Smooth muscle cell of the brain vasculature (primary cell): ENCODE measurements at places on chromosomes 6 and 20.

DNA sequence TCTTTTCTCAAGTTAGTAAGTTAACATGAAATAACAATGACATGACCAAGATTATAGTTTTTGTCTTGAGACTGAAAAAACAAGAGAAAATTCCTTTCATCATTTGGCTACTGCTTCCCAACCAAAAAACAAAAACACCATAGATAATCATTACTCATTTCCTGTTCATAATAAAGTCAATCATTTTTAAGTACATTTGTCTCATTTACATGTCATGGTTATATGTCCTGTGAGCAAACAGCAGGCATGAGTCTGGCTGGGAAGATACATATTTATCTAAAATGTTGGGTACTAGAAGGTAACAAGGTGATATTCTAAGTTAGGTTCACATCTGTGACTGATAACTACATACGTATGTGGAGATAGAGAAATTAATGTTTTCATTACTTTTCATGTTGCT, 180.5 kb downstream of the ISM1 start:
- DNase-seq = no peak

- no peak for DNase-seq
Observed at GRCh38 chr6:106642476-106642875, 13.1 kb downstream of the QRSL1 start.

DNA sequence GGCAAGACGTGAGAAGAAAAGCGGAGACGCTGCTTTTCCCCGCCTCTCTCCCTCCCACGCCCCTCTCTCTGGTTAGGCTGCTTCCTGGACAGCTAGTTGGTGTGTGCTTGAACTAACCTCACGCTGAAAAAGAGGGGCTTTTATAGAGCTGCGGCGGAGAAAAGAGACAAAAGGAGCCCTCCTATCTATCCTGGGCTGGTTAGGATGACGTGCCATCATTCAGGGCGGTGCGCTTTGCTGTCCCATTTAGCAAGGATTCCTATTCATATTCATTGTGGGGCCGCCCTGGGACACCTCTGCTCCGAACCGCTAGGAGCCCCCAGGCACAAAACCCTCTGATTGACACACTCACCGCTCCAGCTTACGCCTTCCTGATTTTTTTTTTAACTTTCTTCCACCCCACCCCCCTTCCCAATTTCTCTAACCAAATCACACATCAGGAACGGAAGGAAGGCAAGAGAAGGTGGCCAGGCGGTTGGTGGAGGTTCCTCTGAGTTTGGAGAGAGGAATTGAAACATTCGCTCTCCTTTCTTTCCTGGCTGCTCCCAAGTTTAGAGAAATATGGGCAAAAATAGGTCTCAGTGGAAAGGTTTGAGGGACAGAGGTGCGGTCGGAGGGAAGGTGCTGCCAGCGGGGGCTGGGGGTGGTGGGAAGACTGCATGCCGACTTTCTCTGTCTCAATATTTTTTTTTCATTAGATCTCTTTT, at the start of gene OLIG3:
TSS of gene OLIG3 (minus strand) at position 114 of the 707 bp plus-strand sequence. CDS start 224 bp downstream, outside the sequence.
- no peak for DNase-seq

DNA sequence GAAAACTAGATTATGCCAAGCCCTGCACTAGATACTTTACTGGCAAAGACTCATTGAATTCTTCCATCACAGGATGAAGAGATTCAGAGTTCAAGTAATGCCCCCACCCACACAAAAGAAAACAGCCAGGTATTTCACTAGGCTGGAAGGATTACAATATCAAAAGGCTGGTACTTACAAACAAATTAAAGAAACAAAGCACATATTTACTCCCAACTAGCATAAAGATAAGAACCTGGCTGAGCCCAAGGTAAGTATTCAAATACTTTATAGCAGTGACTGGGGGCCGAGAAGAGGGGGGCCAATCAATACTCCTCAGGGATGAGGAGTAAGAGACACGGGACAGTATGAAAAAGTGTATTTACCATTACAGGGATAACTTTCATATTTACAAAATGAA, 3.7 kb downstream of the ACOT8 start:
- DNase-seq = no peak

- DNase-seq = no peak
Observed at GRCh38 chr6:166203641-166204222, 36.1 kb upstream of the TBXT start.

GRCh38 chr6:148822819-148823218, 76.0 kb downstream of the UST start:
- DNase-seq = no peak

DNA sequence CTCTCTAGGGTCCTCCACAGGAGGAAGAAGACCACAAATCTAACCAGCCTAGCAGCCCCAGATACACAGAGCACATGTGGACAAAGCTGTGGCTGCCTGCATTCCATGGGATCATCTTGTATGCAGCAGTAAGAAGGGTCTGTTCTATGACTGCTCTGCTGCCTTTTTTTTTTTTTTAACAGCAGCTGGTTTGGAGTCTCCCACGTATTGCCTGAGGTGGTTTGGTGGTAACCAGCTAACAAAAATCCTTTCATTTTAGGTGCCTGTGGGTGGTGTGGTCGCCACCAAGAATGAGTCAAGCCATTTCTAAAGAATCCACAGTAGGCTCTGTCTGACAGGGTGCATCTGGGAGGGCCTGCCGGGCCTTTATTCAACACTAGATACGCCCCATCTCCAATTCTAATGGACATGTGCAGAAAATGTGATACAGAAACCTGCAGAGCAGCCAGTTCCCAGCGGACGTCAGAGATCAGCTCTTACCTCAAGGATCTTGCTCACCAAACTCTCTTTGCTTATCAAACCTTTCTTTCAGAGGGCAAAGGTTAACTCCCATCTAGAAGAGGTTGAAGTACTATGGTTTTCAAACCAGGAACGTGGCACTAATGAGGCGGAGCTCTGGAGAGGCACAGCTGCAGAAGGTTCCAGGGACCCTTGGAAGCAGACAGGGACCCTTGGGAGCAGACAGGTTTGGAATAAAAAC, 32.0 kb downstream of the GNAS-AS1 start:
- no peak for DNase-seq

GRCh38 chr20:1934156-1934555, 38.9 kb downstream of the SIRPA start:
- DNase-seq = no peak

- DNase-seq = peak; percentile 75
Observed at GRCh38 chr6:19836799-19837510, at the start of gene ID4. Gene ID4 (plus strand): TSS chr6:19837370. CDS start chr6:19837755, 385 bp downstream.

- no peak for DNase-seq
Observed at GRCh38 chr6:21654361-21654760, 60.8 kb downstream of the SOX4 start.

DNA sequence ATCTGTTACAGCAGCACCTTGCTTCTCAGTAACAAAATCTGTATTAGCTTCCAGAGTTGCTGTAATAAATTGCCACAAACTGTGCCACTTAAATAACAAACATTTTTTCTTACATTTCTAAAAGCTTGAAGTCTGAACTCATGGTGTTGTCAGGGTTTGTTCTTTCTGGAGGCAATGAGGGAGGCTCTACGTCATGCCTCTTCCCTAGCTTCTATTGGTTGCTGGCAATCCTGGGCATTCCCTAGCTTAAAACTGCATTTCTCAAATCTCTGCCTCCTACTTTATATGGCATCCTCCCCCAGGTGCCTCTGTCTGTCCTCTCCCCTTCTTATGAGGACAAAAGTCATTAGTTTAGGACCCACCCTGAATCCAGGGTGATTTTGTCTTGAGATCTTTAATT, 41.6 kb upstream of the TMEM244 start:
- DNase-seq = no peak

GRCh38 chr6:31193206-31193605, 22.7 kb upstream of the POU5F1 start:
- DNase-seq = no peak

GRCh38 chr6:160135907-160136655, 14.5 kb downstream of the SLC22A1 start:
- DNase-seq = no peak

GRCh38 chr6:12174878-12175277, 115.3 kb upstream of the EDN1 start:
- DNase-seq = no peak

DNA sequence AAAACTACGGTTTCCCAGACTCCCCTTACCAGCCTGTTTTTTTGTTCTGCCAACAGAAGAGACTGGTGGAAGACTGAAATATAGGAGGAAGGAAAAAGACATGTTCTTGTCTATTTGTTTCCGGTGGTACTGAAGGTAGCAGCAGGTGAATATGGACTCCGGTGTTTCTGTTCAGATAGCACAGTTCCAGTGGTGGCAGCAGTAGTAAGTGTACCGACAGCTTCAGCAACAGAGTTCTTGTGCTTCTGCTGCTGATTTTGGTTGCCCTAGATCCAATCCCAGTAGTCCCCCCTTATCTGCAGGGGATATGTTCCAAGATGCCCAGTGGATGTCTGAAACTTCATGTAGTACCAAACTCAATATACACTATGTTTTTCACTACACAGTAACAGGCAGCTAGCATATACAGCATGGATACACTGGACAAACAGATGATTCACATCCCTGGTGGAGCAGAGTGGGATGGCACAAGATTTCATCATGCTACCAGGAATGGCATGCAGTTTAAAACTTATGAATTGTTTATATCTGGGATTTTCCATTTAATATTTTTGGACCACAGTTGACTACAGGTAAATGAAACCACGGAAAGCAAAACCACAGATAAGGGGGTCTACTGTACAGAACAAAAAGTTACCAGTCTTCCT, 301.8 kb downstream of the BTBD9 start:
- DNase-seq = no peak

GRCh38 chr6:129605967-129606366, 104.0 kb downstream of the ARHGAP18 start:
- no peak for DNase-seq

GRCh38 chr6:37168811-37169495, 999 bp upstream of the PIM1 start:
- no peak for DNase-seq

DNA sequence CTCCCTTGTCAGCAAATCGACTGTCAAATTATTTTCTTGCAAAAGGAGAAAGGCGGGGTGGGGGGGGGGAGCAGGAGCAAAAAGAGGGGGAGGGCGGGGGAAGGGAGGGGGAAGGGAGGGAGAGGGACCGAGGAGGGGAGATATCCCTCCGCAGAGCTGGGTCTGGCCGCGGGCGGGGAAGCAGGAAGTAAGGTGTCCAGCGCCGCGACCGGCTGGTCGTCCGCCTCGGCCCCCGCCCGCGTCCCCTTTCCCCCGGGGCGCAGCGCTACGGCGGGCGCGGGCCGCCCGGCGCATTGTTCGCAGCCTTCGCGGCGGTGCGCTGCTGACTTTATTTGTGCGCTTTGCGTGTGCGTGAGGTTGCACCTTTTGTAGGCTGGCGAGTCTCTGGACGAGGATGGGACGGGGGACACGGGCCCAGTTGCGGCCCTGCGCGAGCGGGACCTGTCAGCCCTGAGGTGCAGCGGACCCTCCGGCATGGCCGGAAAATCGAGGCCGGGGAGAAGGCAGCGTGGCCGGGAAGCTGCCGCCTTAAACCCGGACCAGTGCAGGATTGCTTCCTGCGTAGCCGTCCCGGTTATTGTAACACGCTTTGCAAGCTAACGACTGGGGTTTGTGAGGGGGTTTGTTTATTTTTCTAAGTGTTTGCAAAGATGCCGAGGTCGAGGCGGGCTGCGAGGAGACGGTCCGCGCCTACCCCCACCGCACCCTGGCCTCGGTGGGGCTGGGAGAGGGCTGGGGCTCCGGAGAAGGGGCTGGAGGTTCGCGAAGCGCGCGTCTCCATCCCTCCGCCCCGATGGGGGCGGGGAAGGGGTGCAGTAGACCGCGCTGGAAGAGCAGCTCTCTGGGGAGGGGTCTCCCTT, 675 bp upstream of the TRERF1 start:
- DNase-seq = no peak

DNA sequence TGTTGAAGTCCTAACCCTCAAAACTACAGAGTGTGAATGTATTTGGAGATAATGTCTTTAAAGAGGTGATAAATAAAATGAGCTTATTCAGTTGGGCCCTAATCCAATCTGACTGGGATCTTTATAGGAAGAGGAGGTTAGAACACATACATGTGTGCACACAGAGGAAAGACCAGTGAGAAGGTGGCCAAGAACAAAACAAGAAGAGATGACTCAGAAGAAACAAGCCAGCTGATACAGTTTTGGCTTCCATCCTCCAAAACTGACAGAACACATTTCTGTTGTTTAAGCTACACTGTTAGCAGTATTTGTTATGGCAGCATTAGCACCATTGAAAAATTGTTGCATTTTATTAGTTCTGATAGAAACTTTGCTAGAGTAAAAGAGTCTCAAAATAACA, 609.3 kb upstream of the IMPG1 start:
- no peak for DNase-seq

DNA sequence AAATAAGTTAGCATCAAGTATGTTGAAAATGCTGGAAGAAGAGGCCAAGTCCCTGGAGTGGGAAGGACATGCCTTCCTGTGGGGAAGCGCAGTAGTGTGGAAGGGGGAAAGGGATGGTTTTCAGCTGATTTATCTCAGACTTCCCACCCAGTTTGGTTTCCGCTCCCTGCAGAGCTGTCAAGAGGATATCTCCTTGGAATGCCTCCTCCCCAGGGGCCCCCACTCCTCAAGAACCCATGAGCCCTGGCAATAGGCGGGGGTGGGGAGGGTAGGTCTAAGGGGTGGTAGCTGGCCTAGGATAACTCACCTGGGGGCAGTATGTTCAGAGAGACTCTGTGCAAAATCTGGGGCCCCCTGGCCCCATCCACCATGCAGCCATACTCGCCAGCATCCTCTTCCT, 696 bp downstream of the TREML1 start:
- DNase-seq = no peak

DNA sequence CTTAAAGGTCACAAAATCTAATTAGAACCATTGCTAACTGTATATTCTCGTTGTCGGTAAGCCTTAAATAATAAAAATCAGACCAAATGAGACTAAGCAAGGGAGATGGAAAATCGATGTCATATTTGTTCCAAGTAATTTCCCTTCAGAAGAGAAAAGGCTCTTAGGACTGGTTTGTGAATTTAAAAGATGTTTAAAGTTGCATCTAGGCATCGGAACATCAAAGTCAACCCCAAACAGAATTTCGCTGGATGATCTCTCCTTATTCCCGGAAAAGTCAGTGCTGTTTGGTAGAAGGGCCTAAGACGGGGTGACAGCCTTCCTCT, 63.8 kb downstream of the NPEPL1 start:
- DNase-seq = no peak

DNA sequence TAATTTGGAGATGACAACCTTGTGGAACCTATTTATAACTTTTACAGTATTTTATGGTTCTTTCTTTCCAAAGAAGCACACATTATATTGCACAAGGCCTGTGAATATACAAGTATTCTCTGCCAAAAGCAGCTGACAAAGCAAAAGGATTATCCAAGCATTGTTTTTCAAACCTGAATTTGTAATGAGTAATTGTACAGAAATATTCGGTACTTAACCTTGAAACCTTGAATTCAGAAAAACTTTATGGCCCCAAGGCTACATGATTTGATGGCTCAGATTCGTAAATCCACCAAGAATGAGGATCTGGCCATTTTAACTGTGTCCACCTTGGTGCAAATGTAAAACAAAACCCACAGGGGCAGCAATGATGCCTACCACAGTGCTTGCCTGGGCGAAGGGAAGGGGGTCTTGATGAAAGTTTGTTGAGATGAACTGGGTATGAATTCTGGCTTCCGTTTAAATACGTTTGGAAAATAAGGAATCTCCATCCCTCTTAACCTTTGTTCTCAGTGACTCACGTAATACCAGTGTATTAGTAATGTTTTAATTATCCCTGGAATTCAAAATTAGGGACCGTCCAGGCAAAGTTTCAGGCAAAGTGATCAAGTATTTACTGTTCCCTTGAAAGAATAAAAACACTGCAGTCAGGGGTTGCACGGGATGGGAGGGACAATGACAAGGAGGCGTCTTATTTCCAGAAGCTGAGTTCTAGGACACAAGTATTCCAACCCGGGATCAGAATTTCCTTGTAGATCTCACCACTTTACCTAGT, 2.7 kb upstream of the RBM24 start:
- no peak for DNase-seq
